ENCODE measurements at places on chromosomes 5 and 9.

- DNase-seq: no peak
- H3K36me3 ChIP-seq: no peaks in the 10 kb centered on the region
- H3K4me1 ChIP-seq: no peaks in the 10 kb centered on the region
- H3K4me3 ChIP-seq: no peak overlapping the region
These were observed 179.1 kb upstream of the FBXL7 start for GRCh38 chr5:15320871-15321270.

DNA sequence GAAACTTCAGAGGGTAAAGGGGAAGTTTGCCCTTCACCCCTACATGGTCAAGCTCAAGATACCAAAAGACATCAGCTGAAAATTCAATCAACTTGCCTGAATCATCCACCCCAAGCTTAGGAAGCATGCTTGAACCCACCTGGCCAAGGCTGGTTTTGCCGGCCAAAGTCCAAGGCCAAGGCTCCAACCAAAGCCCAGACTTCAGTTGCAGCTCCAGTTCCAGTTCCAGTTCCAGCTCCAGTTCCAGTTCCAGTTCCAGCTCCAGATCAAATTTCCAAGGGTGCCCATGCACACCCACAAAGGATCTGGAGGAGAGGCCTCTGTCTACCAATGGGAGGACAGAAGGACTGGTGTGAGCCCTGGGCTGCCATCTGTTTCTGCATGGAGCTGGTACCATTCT is 4.6 kb upstream of the SERINC5 start:
- DNase-seq: no peak
- peaks cover 10% of the 10 kb centered on the region for H3K4me1 ChIP-seq
- no peak overlapping the region for H3K4me3 ChIP-seq
- no peaks in the 10 kb centered on the region for H3K36me3 ChIP-seq
- no peaks in the 10 kb centered on the region for H3K27me3 ChIP-seq

DNA sequence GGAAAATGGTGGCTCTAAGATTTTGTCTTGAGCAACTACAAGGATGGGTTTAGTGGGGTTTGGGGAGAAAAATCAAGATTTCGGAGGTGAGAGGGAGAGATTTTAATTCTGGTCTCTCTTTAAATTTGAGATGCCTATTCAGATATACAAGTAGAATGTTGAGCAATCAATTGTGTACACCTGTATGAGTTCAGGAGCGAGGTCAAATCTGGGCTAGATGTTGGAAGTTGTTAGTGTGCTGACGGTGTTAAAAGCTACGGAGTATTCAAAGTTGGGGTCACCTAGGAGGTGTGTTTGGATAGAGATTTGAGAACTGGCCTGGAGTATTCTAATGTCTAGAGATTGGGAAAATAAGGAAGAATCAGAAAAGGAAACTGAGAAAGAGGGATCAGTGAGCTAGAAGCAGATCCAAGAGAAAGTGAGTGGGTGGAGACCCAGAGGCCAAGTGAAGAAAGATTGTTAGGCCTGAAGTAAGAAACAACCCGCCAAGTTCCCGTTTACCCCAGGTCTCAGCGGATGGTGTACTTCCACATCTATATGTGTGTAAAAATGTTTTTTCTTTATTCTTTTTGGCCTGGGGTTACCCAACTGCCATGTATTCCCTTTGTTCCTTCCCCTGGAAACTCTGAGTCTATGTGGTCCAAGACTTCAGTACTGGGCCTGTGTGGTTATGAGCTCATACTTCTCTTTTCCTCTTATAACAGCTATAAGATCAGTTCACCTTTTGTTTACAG is 11.9 kb upstream of the ARHGAP26 start:
- no peak for DNase-seq
- no peak overlapping the region for H3K4me3 ChIP-seq
- no peaks in the 10 kb centered on the region for H3K36me3 ChIP-seq
- H3K27ac ChIP-seq: no peak overlapping the region

DNA sequence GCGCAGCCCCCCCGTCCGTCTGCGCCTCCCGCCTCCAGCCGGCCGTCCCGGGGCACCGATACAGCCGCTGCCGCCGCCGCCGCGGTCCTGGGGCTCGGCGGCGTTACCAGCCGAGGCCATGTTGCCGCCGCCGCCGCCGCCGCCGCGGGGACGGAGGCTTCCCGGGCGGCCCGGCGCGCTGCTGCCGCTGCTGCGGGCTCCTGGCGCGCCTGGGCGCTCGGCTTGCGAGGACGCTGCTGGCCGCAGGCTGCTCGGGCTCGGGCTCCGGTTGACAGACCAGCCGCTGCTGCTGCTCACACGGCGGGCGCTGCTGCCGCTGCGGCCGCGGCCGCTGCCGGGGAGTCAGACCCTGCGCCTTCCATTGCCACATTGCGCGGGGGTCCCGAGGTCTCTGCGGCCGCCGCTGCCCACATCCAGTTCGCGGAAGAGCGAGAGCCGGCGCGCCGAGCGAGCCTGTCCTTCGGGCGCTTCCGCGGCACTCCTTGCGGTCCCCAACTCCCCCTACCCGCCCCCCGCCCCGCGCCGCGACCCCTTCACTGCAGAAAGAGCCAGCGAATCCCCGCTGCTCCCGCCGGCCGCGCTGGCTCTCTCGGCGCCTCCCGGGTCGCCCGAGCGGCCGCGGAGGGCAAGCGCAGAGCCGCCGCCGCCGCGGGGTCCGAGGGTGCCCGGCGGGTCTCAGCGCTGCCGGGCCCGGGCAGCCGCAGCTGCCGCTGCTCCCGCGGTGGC is 8.4 kb downstream of the PTCH1 start:
- H3K4me1 ChIP-seq: peaks cover 20% of the 10 kb centered on the region
- peaks cover 26% of the 10 kb centered on the region for H3K27me3 ChIP-seq
- DNase-seq: peak; percentile 34

GRCh38 chr5:137268646-137269045 is 230.5 kb downstream of the SPOCK1 start:
- H3K36me3 ChIP-seq: no peaks in the 10 kb centered on the region
- no peak overlapping the region for H3K27ac ChIP-seq
- no peaks in the 10 kb centered on the region for H3K4me1 ChIP-seq
- DNase-seq: no peak
- H3K4me3 ChIP-seq: no peak overlapping the region

GRCh38 chr5:56910210-56910965 is 992 bp downstream of the SETD9 start:
- peaks cover 3% of the 10 kb centered on the region for H3K36me3 ChIP-seq
- no peak for DNase-seq
- peak overlapping the region; percentile 93 for H3K27ac ChIP-seq
- no peaks in the 10 kb centered on the region for H3K27me3 ChIP-seq
- peaks cover 18% of the 10 kb centered on the region for H3K4me1 ChIP-seq

GRCh38 chr5:929596-929995 is 36.9 kb downstream of the TRIP13 start:
- no peak overlapping the region for H3K4me3 ChIP-seq
- peaks cover 13% of the 10 kb centered on the region for H3K27me3 ChIP-seq
- peaks cover 2% of the 10 kb centered on the region for H3K4me1 ChIP-seq
- H3K27ac ChIP-seq: no peak overlapping the region
- DNase-seq: no peak

- peak within 1 kb of the TSS; percentile 94 for H3K27ac ChIP-seq
- H3K27me3 ChIP-seq: no peaks in the 10 kb centered on the region
- peak within 1 kb of the TSS; percentile 99 for H3K4me3 ChIP-seq
- H3K4me1 ChIP-seq: peaks cover 10% of the 10 kb centered on the region
- peaks cover 3% of the 10 kb centered on the region for H3K36me3 ChIP-seq
These were observed at the start of gene SPDL1 for GRCh38 chr5:169583424-169584220. Gene SPDL1, plus strand, starts transcription at chr5:169583773. Its CDS starts 4,644 bp downstream, at chr5:169588417.

GRCh38 chr5:4027088-4027734 is 431.6 kb downstream of the IRX1 start:
- H3K27ac ChIP-seq: no peak overlapping the region
- no peaks in the 10 kb centered on the region for H3K27me3 ChIP-seq
- no peak overlapping the region for H3K4me3 ChIP-seq
- H3K4me1 ChIP-seq: no peaks in the 10 kb centered on the region
- no peak for DNase-seq
- H3K36me3 ChIP-seq: no peaks in the 10 kb centered on the region

DNA sequence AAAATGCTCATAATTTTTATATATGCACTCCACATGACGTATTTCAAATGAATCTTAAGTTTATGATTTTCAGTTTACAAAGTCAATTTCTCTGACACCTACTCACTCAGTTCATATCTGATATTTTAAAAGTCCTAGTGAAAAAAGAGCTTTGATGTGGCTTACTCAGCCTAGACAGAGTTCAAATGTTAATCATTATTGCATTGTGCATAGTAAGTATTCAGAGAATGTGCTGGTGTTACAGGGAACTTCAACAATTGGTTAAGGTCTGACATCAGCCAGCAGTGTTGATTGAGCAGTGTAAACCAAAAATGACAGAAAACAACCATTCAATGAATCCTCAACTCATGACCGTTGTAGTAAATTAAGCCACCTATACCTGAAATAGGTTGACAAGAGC is 147.2 kb upstream of the LHFPL2 start:
- no peaks in the 10 kb centered on the region for H3K27me3 ChIP-seq
- H3K27ac ChIP-seq: no peak overlapping the region
- no peak for DNase-seq
- H3K36me3 ChIP-seq: peaks cover 18% of the 10 kb centered on the region
- H3K4me3 ChIP-seq: no peak overlapping the region
- peaks cover 34% of the 10 kb centered on the region for H3K4me1 ChIP-seq

DNA sequence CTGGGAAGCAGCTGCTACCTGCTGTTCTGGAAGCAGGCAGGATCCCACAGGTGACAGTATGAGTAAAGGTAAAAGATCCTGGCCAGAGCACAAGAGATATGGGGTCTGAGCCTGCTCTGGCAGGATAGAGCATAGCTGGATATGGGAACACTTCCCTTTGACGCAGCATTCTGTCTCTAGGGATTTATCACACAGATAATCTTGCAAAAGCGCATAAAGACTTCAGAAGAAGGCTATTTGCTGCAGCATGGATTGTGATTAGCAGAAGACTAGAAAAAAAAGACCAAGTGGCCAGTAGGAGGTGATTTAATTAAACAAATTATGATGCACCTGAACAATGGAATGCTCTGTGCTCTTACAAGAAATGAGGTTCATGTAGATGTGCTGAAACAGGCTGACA is 52.4 kb upstream of the PWWP2A start:
- H3K27ac ChIP-seq: no peak overlapping the region
- DNase-seq: no peak
- no peaks in the 10 kb centered on the region for H3K4me1 ChIP-seq
- no peaks in the 10 kb centered on the region for H3K36me3 ChIP-seq
- H3K27me3 ChIP-seq: peaks cover 7% of the 10 kb centered on the region

DNA sequence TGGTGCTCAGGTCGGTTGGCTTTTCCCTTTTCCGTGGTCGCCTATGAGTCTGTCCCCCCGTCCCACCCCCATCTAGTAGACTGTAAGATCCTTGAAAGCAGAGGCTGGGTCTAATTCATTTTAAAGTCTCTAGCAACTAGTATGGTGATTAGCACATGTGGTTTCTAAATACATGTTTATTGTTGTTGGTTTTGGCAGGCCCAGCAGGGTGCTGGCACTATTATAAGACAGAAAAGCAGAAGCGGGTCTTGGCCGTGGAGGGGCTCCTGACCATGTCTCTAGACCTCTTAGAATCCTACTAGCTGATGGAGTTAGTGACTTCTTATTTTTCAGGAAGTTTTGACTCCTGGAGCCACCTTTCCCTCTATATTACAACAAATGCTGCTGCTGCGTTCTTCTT is 61.5 kb upstream of the TNFSF8 start:
- no peak overlapping the region for H3K4me3 ChIP-seq
- no peak for DNase-seq
- H3K27ac ChIP-seq: no peak overlapping the region
- H3K36me3 ChIP-seq: no peaks in the 10 kb centered on the region
- H3K27me3 ChIP-seq: peaks cover 4% of the 10 kb centered on the region
- H3K4me1 ChIP-seq: peaks cover 5% of the 10 kb centered on the region

- H3K27ac ChIP-seq: no peak overlapping the region
- H3K4me3 ChIP-seq: no peak overlapping the region
- H3K27me3 ChIP-seq: no peaks in the 10 kb centered on the region
- H3K36me3 ChIP-seq: no peaks in the 10 kb centered on the region
- no peak for DNase-seq
- H3K4me1 ChIP-seq: no peaks in the 10 kb centered on the region
These were observed 138.4 kb downstream of the NTRK2 start for GRCh38 chr9:84807870-84808390.

DNA sequence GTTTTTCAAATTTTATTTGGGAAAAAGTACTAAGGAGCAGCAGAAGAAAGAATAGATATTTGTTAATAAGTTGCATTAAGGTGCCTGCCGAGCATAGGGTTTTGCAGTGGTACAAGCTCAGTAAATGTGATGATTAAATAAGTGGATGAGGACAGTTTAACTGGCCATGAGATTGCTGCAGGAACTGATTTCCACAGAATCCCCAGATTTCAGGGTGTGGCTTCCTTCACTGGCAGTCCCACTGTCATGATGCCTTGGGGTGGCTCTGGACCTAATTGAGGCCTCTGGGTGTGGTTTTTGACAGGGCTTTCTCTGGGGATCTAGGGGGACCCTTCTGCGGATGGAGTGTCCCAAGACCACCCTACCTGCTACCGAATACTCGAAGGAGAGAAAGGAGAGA is 1.4 kb downstream of the PHF24 start:
- H3K36me3 ChIP-seq: no peaks in the 10 kb centered on the region
- no peak overlapping the region for H3K27ac ChIP-seq
- H3K4me3 ChIP-seq: no peak overlapping the region
- no peak for DNase-seq
- peaks cover 23% of the 10 kb centered on the region for H3K27me3 ChIP-seq

- H3K36me3 ChIP-seq: no peaks in the 10 kb centered on the region
- DNase-seq: no peak
- peaks cover 7% of the 10 kb centered on the region for H3K27me3 ChIP-seq
- H3K4me3 ChIP-seq: no peak overlapping the region
- H3K4me1 ChIP-seq: no peaks in the 10 kb centered on the region
- no peak overlapping the region for H3K27ac ChIP-seq
These were observed 252.4 kb downstream of the HSPA4 start for GRCh38 chr5:133304178-133304577.

DNA sequence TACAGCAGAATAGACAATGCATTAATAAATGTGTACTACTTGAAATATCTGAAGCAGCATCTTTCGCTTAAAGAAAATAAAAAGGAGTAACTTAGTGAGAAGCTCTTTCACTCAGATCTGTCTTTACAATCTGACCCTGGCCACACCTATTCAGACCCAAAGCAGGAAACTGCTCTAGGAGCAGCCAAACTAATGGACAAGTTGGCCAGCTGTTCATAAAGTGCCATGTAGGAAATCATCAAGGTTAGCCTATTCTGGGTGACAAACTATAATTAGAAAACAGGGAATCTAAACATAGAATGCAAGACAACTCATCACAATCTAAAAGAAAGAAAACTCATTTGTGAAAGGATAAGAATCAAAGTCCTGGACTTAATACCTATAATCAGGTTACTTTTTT is 101.3 kb downstream of the AGTPBP1 start:
- no peak for DNase-seq
- peaks cover 16% of the 10 kb centered on the region for H3K36me3 ChIP-seq
- H3K4me3 ChIP-seq: no peak overlapping the region
- peaks cover 2% of the 10 kb centered on the region for H3K4me1 ChIP-seq
- H3K27ac ChIP-seq: no peak overlapping the region

DNA sequence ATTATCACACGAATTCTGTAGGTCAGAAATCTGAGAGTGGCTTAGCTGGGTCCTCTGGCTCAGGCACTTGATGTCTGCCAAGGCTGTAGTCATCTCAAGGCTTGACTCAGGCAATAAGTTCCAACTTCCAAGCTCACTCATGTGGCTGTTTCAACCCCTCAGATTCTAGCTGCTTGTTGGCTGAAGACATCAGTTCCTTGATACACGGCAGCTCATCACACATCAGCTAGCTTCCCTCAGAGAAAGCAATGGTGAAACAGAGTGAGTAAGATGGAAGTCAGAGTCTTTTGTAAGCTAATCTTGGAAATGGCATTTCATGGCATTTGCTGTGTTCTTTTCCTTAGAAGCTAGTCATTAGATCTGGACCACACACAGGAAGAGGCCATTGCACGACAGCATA is 204.2 kb upstream of the PTGER4 start:
- H3K36me3 ChIP-seq: peaks cover 2% of the 10 kb centered on the region
- no peaks in the 10 kb centered on the region for H3K4me1 ChIP-seq

- H3K36me3 ChIP-seq: no peaks in the 10 kb centered on the region
- peaks cover 35% of the 10 kb centered on the region for H3K4me1 ChIP-seq
- DNase-seq: peak; percentile 49
These were observed 545.2 kb downstream of the CSNK1G3 start for GRCh38 chr5:124056991-124057723.

Data from memory B cell (primary cell).